Stimulated activated CD8-positive, alpha-beta memory T cell treated with anti-CD3 and anti-CD28 coated beads, Interleukin-4, amount 100 ng/mL, for 4 hours (primary cell): ENCODE measurements at places on chromosomes 11 and 22.

GRCh38 chr11:746289-747157 is 741 bp upstream of the TALDO1 start:
- no peak for DNase-seq

GRCh38 chr22:35330258-35330861 is 30.7 kb downstream of the TOM1 start:
- DNase-seq, result peak; percentile 25

- DNase-seq, result no peak
Measured at GRCh38 chr11:8095806-8096522, 15.0 kb downstream of the TUB start.

DNA sequence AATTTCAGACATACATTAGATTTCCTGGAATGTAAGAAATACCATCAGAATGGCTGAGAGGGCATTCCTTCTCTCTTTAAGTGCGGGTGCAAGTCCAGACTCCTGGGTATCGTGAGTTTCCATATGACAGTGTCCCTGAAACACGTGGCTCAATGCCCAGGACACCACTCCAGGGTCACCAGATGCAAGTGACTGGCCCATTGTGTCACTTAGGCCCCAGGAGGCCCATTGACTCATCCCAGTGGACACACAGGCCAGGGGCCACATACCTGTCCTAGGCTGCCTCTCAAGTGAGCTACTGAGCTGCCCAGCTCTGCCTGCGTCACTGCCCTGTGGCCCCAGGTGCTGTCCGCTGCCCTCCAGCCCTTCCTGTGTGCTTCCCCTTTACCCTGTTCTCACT is 18.5 kb downstream of the FBLN1 start:
- no peak for DNase-seq

- DNase-seq, result no peak
Measured at GRCh38 chr11:75954039-75954438, 139.0 kb downstream of the UVRAG start.

GRCh38 chr11:94275961-94276360 is 28.4 kb upstream of the IZUMO1R start:
- DNase-seq, result no peak

- no peak for DNase-seq
Measured at GRCh38 chr11:3745161-3745560, 52.2 kb downstream of the NUP98 start.

GRCh38 chr22:30940685-30941362 is 27.8 kb downstream of the MORC2 start:
- no peak for DNase-seq

DNA sequence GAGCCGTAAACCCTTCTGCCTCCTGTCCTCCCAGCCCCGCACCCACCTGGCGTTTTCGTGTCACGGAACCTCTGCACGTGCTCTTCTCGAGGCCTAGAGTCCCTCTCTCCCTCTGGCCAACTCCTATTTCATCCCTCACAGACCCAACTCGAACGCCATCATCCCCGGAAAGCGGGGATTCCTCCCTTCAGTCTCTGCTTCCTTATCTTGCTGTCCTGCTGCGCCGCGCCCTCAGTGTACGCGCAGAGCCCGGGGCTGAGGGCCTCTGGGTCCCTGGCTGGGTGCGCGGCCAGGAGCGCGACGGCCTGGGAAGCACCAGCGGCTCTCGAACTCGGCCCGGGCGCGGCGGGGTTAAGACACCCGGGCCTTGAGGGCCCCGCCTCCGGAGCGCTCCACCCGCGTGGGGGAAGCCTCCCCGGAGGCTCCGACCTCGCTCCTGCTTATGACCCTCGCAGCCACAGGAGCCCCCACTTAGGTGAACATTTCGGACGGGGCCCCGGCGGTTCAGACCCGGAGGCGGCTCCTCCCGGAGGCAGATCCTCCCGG is 398 bp upstream of the ATG16L2 start:
- DNase-seq, result no peak

- no peak for DNase-seq
Measured at GRCh38 chr11:69636512-69637197, 4.3 kb upstream of the CCND1 start.
